H1 (cell line): ENCODE measurements at places on chromosomes 3 and 15. TPM values are rescaled to one million over a fixed set of nuclear protein-coding genes. Genes with fewer than 3 reads are reported as not detected.

- DNase-seq, result no peak
- H3K27me3 ChIP-seq, result peaks cover 17% of the 10 kb centered on the region
- no peaks in the 10 kb centered on the region for H3K4me1 ChIP-seq
- H3K4me3 ChIP-seq, result no peak overlapping the region
These were observed 8.4 kb upstream of the ANP32A start for GRCh38 chr15:68829068-68829467.

DNA sequence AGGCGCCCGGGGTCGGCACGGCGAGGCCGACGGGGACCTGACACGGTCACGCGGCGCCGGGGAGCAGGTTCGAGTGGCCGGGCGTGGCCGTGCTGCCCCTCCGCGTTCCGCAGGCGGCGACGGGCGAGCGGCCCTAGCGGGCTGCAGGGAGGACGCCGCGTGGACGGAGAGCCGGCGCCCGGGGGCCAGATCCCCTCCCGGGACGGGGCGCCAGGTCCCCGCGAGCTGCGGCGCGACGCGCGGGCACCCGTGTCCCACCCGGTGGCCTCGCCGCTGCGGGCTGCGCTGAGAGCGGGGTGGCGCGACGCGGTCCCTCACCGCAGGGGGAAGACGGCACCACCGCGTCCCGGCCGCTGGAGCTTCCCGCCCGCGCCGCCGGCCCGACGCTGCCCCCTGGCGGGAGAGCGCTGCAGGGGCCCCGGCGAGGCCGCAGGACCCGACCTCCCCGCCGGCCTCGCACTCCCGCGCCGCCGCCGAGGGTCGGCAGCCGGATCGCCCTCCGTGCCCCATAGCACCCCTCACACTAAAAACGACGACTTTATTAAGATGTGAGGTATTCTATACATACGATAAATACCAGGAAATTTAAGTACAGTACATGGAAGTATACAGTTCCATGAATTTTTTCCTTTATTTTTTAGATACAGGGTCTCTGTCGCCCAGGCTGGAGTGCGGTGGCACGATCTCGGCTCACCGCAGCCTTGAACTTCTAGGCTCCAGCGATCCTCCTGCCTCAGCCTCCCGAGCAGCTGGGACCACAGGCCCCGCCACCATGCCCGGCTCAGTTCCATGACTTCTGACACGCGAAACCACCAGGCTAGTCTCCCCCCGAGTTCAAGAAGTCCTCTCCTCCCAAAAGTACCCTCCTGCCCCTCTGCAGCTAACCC lies 1.3 kb upstream of the PIGZ start:
- H3K27ac ChIP-seq, result no peak overlapping the region
- H3K27me3 ChIP-seq, result peaks cover 61% of the 10 kb centered on the region
- no peaks in the 10 kb centered on the region for H3K4me1 ChIP-seq
- H3K4me3 ChIP-seq, result peak overlapping the region; percentile 29

DNA sequence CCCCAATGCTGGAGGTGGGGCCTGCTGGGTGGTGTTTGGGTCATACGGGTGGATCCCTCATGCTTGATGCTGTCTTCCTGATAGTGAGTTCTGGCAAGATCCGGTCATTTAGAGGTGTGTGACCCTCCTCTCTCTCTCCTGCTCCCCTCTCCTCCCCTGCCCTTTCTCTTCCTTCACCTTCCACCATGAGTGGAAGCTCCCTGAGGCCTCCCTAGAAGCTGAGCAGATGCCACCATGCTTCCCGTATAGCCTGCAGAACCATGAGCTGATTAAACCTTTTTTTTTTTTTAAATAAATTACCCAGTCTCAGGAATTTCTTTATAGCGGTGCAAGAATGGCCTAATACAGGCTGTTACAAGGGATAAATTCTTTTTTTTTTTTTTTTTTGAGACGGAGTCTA lies 36.3 kb upstream of the IQSEC1 start:
- no peaks in the 10 kb centered on the region for H3K4me1 ChIP-seq
- no peak for DNase-seq
- H3K4me3 ChIP-seq, result no peak overlapping the region

Gene IL17RD
- total RNA-seq, result 41.3 and 48.9 TPM in 2 replicates

- no peak overlapping the region for H3K27ac ChIP-seq
- H3K4me3 ChIP-seq, result no peak overlapping the region
- no peaks in the 10 kb centered on the region; the same call in none of the 2 replicates for H3K4me1 ChIP-seq
- no peak for DNase-seq
These were observed 80.3 kb downstream of the TM4SF4 start for GRCh38 chr3:149554826-149555225.

- H3K4me1 ChIP-seq, result peaks cover 3% of the 10 kb centered on the region
- no peaks in the 10 kb centered on the region for H3K36me3 ChIP-seq
- H3K27ac ChIP-seq, result no peak overlapping the region
- no peak for DNase-seq
- no peaks in the 10 kb centered on the region for H3K27me3 ChIP-seq
- H3K4me3 ChIP-seq, result no peak overlapping the region
These were observed 21.1 kb upstream of the GYG1 start for GRCh38 chr3:148970271-148970670.

Gene TNIK
- total RNA-seq, result 42.0 and 46.8 TPM in 2 replicates

Gene SELENOT
- total RNA-seq, result 74.7 and 79.0 TPM in 2 replicates

Gene SH3GL3
- total RNA-seq, result 16.3 and 19.1 TPM in 2 replicates

GRCh38 chr3:13171704-13172643 lies 98.7 kb upstream of the IQSEC1 start:
- peaks cover 6% of the 10 kb centered on the region for H3K4me1 ChIP-seq
- no peaks in the 10 kb centered on the region for H3K36me3 ChIP-seq
- no peaks in the 10 kb centered on the region for H3K27me3 ChIP-seq
- H3K4me3 ChIP-seq, result no peak overlapping the region
- H3K27ac ChIP-seq, result no peak overlapping the region

Gene HIGD1A
- total RNA-seq, result 94.7 and 95.4 TPM in 2 replicates

DNA sequence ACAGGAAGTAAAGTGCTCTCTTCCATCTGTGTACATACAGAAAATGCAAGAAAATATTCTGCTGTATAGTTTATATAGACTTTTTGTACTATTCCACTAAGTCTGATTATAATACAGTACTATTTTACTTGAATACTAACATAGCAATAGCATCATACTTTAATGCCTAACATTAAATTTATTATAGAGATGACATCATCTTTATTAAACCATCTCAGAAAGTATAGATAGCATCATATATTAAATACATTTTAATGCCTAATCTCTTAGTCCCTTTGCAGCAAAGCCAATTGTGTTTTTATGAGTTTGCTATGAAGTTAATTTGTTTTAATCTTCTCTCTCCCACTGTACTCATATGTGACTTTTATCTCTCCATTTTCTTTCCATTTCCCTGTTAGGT lies 39.7 kb upstream of the ZDHHC23 start:
- H3K4me1 ChIP-seq, result no peaks in the 10 kb centered on the region
- no peak overlapping the region for H3K27ac ChIP-seq
- no peak for DNase-seq

DNA sequence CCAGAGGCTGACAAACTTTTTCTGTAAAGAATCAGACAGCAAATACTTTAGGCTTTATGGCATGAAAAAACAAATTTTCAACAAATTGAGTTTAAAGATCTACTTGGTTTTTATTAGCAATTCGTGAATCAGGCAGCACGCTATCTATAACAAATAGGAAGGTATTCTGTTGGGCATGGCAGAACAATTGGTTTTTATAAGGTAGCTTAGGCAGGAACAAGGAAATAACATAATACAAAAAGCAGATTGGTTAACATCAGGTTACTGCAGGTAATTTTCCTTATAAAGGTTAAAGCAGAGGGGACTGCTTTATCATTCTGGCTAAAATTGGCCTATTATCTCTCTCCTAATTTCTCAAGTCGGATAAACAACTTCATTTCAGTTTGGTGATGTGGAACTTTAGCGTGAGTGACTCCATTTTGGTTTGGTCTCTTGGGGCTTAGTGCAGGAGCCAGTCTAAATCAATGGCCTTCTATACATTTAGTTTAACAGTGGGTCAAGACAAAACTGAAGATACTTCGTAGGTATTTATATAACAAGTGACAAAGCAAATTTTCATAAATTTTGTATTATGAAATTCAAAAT lies 26.8 kb downstream of the ZBTB38 start:
- H3K36me3 ChIP-seq, result no peaks in the 10 kb centered on the region
- DNase-seq, result no peak
- H3K4me1 ChIP-seq, result peaks cover 19% of the 10 kb centered on the region
- no peaks in the 10 kb centered on the region for H3K27me3 ChIP-seq

DNA sequence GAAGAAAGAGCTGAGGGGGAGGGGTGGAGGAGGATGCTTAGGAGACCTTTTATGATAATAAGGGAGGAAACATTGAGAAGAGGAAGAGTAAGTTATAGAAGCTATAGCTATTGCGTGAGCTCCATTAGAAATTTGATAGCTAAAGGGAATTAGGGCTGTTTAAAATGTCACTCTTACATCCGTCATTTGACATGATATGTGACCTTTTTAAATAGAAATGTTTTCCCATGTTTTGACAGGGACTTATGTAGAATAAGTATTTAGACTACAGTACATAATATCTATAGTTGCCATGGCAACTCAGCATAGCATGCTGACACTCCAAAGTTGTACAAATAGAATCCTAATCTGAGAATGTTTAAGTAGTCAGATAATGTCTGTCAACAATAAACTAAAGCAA lies 19.2 kb downstream of the RAD51 start:
- H3K4me3 ChIP-seq, result no peak overlapping the region
- no peaks in the 10 kb centered on the region for H3K4me1 ChIP-seq
- H3K27ac ChIP-seq, result no peak overlapping the region
- H3K36me3 ChIP-seq, result peaks cover 12% of the 10 kb centered on the region

Gene SLC12A1
- total RNA-seq, result 1.0 TPM in 2 replicates

Gene RPS27L
- 143 and 160 TPM in 2 replicates for total RNA-seq

Gene ZDHHC23
- 14.1 and 15.7 TPM in 2 replicates for total RNA-seq

Gene SEMA5B
- 19.9 and 22.4 TPM in 2 replicates for total RNA-seq

- no peaks in the 10 kb centered on the region for H3K4me1 ChIP-seq
- H3K4me3 ChIP-seq, result no peak overlapping the region
- H3K27ac ChIP-seq, result no peak overlapping the region
These were observed 13.0 kb upstream of the TJP1 start for GRCh38 chr15:29835301-29835700.

DNA sequence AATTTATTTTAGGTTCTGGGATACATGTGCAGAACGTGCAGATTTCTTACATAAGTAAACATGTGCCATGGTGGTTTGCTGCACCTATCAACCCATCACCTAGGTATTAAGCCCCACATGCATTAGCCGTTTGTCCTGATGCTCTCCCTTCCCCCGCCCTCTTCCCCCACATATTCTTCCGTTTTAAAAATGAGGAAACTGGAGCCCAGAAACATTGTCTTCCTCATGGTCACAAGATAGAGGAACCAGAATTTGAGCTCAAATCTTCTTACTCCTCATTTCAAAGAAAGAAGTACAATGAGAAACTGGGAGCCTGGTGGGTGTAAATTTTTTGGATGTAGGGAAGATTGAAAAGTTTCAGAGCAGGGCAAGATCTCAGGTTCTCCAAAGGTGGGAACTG lies 56.1 kb upstream of the USP3 start:
- H3K27me3 ChIP-seq, result no peaks in the 10 kb centered on the region
- DNase-seq, result no peak
- no peak overlapping the region for H3K4me3 ChIP-seq
- H3K4me1 ChIP-seq, result no peaks in the 10 kb centered on the region
- no peaks in the 10 kb centered on the region for H3K36me3 ChIP-seq

DNA sequence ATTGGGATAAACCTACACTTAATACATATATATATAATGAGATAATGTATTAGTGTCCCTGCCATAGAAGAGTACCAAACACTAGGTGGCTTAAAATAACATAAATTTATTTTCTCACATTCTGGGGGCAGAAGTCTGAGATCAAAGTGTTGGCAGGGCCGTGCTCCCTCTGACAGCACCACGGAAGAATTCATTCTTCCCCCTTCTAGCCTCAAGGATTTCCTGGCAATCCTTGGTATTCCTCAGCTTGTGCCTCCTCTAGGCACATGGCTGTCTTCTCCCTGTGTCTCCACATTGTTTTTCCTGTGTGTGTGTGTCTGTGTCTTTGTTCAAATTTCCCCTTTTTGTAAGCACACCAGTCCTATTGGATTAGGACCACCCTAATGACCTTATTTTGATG lies 115.2 kb upstream of the AGBL1 start:
- no peak for DNase-seq
- no peaks in the 10 kb centered on the region for H3K36me3 ChIP-seq
- no peaks in the 10 kb centered on the region for H3K27me3 ChIP-seq
- no peak overlapping the region for H3K4me3 ChIP-seq

Gene CHDH
- total RNA-seq, result 8.9 and 10.3 TPM in 2 replicates

DNA sequence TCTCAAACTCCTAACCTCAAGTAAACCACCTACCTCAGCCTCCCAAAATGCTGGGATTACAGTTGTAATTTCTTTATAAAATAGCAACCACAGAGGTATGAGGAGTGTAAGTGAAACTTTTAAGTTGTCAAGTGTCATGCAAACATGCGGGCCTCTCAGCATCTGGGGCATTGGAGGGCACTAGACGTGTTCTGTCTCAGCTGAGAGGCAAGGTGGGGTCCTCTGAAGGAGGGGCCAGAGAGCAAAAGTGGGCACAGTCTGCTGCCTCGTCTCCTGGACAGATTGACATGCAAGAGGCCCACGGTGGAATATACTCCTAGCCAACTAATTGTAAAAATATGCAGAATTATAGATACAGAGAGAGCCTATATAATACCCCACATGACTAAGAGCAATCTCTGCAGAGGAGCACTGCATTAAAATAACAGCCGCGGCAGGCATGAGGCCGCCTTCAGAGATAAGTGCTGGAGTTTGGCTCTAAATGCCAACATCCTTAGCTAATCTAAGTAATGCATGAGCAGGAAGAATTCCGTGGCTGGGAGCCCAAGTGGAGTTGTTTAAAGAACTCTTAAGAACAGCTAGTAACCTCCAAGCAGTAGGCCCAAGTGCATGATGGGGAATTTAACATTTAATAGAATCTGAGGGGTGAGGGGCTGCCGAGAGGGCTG lies 87.8 kb upstream of the RNU6-1 start:
- H3K27ac ChIP-seq, result no peak overlapping the region
- no peak for DNase-seq
- H3K27me3 ChIP-seq, result no peaks in the 10 kb centered on the region
- no peak overlapping the region for H3K4me3 ChIP-seq

DNA sequence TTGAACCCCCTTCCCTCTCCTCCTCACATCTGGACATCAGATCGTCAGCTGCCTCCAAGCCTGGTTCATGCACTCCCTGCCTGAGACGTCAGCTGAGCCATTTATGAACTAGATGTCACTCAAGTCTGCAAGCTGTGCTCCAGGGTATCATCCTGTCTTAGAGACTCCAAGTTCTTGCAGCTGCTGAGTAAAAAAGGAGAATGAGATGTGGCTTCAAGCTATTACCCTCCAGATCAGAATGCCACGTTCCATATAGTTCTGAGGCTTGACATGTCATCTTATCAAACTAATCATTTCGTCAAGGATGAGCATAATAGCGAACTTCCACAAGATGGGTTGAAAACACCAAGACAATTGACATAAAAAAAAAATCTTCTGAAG lies 766.3 kb downstream of the TBL1XR1 start:
- DNase-seq, result no peak
- no peak overlapping the region for H3K4me3 ChIP-seq
- no peaks in the 10 kb centered on the region for H3K27me3 ChIP-seq
- H3K36me3 ChIP-seq, result no peaks in the 10 kb centered on the region
- no peak overlapping the region for H3K27ac ChIP-seq

- no peak for DNase-seq
- no peak overlapping the region for H3K27ac ChIP-seq
- H3K27me3 ChIP-seq, result no peaks in the 10 kb centered on the region
These were observed 659.0 kb downstream of the NTRK3 start for GRCh38 chr15:87597346-87598052.

Gene UROC1
- not detected in 2 replicates for total RNA-seq

Gene SLC6A1
- total RNA-seq, result 0.30 and 0.31 TPM in 2 replicates

- no peak for DNase-seq
- H3K4me1 ChIP-seq, result no peaks in the 10 kb centered on the region
- no peak overlapping the region for H3K27ac ChIP-seq
These were observed 21.4 kb upstream of the DPH6 start for GRCh38 chr15:35567392-35567791.
